ENCODE measurements at places on chromosomes 6 and 20.

GRCh38 chr6:165664559-165665383, 1.7 kb upstream of the PDE10A start:
- peak; percentile 19 for DNase-seq

DNA sequence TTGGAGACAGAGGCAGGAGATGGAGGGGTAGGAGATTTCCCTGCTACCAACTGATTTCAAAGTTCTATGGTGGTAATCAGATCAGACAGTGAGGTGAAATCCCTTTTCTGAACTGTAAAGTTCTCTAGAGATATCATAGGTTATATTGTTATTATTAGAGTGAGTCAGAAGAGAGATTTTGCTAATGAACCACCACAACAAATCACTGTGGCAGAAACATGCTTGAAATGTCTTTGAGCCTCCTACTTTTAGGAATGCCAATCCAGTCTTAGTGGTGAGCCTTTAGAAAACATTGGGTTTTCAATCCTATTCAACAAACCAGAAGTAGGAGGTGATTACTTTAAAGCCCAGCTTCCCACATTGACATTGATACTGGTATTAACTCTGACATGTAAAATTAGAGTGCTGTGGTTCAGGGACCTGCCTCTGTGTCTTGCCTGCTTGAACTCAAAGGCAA, 136.7 kb upstream of the CNR1 start:
- no peak for DNase-seq

DNA sequence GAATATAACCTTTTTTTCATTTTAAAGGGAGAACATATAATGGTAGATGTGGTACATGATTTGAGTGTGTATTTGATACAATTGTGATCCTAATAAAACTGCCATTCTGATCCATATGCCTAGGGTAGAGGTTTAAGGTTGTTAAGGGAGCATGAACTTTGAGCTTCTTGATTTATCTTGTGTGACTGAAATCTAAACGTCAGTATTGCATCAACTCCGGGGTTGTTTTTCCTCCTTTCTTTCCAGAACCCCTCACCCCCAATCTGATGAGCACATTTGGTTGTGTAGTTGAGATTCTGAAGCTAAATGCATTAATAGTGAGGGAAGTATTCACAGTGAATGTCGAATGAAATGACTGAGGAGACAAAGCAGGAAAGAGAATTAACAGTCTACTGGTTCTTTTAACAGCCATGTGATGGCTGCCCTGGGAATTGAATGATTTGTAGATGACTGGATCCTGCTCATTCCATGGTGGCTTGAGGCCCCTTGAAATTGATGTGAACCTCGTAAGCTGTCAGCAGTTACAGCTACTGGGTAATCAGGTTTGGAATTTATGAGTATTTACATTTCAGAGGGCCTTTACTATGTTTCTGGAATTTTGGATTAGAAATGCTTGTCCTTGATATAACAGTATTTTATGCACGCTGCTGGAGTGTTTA, 44.8 kb downstream of the FARS2 start:
- no peak for DNase-seq

- DNase-seq = no peak
These were observed 165.5 kb downstream of the BACH2 start for GRCh38 chr6:90131125-90131524.

GRCh38 chr6:118240878-118241528, 307.1 kb upstream of the PLN start:
- DNase-seq = no peak

- no peak for DNase-seq
These were observed 40.4 kb downstream of the DNAAF9 start for GRCh38 chr20:3367089-3367488.

- no peak for DNase-seq
These were observed 24.4 kb upstream of the LY86 start for GRCh38 chr6:6564154-6564553.

DNA sequence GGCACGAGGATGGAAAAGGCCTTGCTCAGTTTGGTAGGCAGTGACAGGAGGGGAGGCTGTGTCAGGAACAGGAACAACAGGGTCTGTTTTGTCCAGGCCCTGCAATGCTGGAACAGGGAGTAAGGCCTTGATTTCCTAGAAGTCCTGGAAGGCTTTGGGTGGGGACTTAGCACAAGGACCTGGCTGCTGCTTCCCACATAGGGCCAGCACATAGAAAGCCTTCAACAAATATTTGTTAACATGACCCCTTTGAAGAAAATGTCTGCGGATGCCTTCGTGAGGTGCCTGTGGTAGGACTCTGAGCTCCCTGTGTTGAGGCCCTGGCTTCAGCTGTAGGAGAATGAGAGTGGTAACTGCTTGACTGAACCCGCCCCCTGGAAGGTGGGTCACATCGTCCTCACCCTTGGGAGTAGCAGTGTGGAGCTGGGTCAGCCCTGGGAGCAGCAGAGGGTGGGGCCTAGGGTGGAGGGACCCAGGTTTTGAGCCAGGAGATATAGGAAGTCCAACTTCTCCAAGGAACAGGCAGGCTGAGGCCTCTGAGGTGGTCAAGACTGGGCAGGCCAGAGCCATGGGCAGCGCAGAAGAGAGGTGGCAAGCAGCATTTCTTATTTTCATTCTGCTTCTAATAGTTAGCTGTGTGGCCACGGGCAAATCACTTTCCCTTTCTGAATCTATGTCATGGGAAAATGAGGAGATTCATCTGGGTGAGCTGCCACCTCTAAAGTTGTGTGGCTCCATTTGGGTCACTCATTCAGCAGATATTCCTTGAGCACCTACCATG, 50.0 kb downstream of the CNBD2 start:
- DNase-seq = no peak

DNA sequence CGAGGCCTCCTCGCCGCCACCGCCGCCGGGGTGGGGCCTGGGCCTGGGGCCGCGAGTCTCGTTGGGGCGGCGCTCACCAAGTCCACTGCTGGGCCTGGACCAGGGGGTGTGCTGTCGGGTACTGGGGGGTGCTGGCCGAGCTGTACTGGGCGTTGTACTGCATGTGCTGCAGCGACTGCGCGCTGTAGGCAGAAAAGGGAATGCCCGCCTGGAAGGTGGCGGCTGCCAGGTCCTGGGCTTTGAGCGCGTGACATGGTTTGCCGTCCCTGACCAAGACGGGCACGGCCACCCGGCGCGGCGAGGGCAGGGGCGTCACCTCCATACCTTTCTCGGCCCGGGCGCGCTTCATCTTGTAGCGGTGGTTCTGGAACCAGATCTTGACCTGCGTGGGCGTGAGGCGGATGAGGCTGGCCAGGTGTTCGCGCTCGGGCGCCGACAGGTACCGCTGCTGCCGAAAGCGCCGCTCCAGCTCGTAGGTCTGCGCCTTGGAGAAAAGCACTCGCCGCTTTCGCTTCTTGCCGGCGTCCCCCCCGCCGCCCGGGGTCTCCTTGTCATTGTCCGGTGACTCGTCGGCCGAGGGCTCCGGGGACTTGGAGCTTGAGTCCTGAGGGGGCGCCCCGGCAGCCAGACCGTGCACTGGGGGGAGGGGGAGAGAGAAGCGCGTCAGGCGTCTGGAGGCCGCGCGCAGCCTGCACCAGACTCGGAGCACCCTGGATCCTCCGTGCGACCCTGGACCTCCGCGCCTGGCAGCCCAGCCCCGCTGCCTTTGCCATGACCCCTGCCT, 1.8 kb downstream of the NKX2-2 start:
- DNase-seq = peak; percentile 56

- DNase-seq = no peak
These were observed 75.0 kb downstream of the MDGA1 start for GRCh38 chr6:37622646-37623071.

- no peak for DNase-seq
These were observed 118.8 kb downstream of the FYN start for GRCh38 chr6:111754423-111754822.

DNA sequence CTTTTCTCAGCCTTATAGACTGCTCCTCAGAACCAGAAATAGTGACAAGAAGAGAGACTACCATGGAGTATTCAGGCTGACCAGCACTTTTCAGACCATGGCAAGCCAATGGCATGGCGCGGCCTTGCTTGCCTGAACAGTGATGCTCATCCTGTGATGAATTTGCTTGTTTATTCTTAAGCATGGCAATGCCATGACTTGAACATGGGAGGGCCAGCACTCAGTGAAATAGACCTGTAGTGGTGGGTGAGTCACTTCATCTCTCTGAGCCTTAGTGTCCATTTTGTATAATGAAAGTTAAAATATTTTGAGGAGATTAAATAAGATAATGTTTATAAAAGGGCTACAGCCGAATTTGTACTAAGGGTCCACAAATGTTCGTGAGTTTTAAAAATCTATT, 79.1 kb downstream of the LRRC1 start:
- DNase-seq = no peak

DNA sequence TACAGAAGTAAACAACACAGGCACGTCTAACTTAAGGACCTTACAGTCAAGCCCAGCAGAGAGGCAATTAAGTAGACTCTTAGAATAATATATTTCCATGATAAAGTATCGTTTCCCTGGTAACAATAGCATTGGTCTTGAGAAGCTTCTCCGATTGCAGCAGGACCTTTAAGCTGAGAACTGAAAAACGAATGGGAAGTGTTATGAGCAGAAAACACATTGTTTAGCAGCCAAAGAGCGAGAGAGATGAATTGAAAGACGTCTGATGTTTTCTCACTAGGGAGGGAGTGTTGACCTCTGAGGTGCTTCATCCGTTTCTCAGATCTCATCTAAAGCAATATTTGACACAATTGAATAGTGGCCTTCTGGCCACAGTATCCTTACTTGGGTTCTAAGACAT, 855 bp downstream of the BYSL start:
- DNase-seq = no peak

- no peak for DNase-seq
These were observed 339.0 kb downstream of the SYNE1 start for GRCh38 chr6:152298055-152298647.

GRCh38 chr6:121680058-121680457, 244.6 kb downstream of the GJA1 start:
- peak; percentile 49 for DNase-seq

DNA sequence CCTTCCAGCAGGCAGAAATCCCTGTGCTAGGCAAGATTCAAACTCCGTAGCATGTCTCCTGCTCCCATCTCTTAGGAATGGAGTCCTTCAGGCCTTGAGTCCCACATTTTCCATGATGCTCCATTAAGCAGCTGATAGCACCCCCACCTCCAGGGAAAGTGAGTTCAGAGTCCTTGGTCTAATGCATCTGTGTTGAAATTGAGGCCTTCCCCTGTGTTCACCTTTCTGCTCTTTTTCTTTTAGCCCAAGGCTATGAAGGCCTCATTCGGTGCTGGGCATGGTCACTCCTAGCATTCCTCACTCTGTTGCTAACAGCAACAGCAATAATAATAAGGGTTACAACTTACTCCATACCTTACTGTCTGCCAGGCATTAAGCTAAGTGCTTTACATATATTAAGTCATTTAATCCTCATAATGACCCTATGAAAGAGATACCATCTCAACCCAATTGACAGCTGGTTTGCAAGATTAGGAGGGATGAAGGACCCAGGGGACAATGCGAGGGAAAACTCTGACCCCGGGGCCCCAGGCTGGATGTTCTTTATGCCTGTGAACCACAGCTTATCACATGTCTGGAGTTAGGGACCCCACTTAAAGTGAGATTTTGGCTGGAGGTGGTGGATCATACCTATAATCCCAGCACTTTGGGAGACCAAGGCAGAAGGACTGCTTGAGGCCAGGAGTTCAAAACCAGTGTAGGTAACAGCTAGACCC, 17.5 kb upstream of the PANK2 start:
- peak; percentile 82 for DNase-seq

DNA sequence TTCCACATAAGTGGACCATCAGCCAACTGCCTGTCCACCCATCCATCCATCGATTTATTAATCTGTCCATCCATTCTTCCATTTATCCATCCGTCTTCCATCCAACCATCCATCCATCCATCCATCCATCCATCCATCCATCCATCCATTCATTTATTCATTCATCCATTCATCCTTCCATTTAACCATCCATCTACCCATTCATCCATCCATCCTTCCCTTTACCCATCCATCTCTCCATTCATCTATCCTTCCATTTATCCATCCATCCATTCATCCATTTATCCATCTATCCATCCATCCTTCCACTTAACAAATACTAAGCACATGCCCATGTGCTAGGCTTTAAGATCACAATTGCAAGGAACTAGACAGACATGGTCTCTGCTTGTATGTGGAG, 6.8 kb downstream of the SAMD5 start:
- no peak for DNase-seq

DNA sequence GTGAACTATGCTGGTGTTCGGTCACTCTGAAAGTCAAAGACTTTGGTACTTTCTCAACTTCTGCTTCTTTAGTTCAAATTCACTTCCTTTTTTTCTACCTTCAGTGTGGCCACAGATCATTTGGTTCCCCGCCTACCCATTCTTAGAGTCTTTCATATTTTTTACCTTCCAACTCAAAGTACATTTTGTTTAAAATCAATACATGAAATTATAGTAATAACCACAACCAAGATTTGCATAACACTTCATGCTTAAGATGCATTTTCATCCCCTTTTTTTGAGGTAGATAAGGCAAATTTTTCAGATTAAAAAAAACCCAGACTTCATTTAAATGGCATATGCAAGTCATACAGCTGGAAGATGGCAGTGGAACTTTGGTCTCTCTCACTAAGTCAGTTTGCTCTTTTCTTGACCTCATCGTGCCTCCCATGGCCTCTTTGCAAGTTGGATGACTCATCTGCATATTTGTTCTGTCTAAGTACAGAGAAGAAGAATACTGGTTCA, 11.9 kb upstream of the CNR1 start:
- DNase-seq = peak; percentile 29

GRCh38 chr20:46545077-46545826, 5.2 kb downstream of the OCSTAMP start:
- no peak for DNase-seq

- no peak for DNase-seq
These were observed 2.3 kb upstream of the GMPR start for GRCh38 chr6:16236009-16236501.

DNA sequence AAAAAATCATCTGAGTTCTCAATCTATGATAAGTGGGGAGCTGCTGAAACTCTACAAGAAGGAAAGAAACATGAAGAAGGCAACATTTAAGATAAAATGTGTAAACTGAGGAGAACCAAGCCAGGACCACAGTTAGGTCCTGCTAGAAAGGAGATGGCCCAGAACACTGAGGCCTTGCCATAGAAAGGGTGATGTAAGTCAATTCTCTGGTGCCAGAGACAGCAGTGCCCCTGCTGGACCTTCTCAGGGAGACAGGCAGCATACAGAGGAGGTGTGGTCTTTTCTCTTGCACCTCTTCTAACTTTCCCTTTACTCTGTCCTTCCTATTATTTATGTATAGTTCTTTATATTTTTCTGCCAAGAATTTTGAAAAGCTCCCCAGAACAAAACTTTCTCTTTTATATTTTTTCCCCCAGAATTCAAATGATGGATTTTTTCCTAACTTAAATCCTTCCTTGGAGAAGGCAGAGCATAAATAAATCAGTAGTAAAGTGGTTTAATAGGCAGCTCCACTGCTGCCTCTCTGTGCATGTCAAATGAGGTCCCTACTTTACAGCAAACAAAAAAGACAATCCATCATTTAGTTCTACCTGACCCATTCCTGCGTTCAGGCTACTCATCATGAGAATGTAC, 9.0 kb downstream of the UQCC2 start:
- DNase-seq = peak; percentile 78

GRCh38 chr6:132085731-132086130, 134.6 kb upstream of the CCN2 start:
- no peak for DNase-seq

Measured in mesendoderm (in vitro differentiated cells).